ENCODE measurements at places on chromosomes 3 and 15.
A peak's percentile ranks its signal among the peaks of the same experiment; 100 is the strongest.

DNA sequence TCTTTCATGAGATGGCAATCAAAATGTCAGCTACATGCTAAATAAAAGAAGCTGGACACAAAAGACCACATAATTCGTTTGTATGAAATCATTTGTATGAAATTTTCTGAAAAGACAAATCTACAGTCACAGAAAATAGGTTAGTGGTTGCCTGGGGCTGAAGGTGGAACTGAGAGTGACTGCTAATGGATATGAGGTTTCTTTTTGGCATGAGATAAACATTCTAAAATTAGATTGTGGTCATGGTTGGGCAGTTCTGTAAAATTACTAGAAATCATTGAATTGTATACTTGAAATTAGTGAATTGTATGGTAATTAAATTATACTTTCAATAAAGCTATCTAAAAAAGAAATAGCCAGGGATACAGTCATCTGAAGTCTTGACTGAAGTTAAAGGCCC, 2.7 kb upstream of the DMXL2 start:
- DNase-seq = no peak

GRCh38 chr3:178060407-178060806, 475.8 kb upstream of the KCNMB2 start:
- DNase-seq = no peak

DNA sequence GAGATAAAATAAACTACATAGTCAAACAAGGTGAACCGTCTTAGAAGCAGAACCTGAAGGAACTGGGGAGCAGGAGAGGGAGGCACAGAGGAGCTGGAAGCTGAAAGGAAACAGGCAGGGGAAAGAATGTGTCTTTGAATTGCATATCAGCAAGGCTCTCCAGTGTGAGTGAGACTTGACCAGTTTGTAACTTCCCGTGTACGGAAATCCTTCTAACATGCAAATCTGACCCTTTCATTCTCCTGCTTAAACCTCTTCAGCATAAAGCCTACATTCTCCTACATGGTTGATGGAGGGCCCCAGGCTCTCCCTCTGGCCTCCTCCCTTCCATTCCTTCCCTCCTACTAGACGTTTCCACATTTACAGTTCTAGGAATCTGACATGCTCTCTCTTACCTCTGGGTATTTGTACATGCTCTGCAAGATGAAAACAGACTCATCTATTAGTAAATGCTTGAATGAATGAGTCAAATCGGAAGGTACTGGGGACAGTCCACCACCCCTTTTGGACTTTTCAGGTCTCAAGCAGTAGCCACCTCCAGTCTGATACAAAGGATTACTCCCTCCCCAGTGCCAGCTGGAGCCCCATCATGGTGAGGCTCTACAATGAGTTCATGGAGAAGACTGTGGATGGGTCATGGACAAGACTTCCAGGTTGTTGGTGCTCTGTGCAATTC, 6.1 kb upstream of the SLC25A38 start:
- DNase-seq = no peak

DNA sequence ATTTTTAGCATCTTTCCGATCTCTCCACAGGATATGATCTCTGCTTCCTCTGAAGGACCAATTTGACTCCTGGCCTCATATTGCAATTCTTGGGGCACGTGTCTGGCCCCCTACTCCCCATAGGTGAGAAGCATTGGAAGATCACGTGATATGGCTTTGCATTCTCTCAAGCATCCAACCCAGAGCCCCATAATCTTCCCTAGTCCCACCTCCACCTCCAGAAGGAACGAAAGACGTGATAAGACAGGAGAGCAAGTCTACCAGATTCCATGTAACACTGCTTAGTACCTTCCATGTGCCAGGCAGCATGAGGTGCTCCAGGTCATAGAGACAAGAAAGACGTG, 176.3 kb downstream of the MEGF11 start:
- DNase-seq = no peak

DNA sequence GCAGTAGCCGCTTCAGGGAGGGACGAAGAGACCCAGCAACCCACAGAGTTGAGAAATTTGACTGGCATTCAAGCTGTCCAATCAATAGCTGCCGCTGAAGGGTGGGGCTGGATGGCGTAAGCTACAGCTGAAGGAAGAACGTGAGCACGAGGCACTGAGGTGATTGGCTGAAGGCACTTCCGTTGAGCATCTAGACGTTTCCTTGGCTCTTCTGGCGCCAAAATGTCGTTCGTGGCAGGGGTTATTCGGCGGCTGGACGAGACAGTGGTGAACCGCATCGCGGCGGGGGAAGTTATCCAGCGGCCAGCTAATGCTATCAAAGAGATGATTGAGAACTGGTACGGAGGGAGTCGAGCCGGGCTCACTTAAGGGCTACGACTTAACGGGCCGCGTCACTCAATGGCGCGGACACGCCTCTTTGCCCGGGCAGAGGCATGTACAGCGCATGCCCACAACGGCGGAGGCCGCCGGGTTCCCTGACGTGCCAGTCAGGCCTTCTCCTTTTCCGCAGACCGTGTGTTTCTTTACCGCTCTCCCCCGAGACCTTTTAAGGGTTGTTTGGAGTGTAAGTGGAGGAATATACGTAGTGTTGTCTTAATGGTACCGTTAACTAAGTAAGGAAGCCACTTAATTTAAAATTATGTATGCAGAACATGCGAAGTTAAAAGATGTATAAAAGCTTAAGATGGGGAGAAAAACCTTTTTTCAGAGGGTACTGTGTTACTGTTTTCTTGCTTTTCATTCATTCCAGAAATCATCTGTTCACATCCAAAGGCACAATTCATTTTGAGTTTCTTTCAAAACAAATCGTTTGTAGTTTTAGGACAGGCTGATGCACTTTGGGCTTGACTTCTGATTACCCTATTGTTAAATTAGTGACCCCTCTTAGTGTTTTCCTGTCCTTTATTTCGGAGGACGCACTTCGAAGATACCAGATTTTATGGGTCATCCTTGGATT, at the start of gene MLH1:
Gene MLH1 (plus strand): TSS at position 193 of the 958 bp plus-strand sequence. CDS start 30 bp downstream, at position 223.
- peak; percentile 100 for DNase-seq

DNA sequence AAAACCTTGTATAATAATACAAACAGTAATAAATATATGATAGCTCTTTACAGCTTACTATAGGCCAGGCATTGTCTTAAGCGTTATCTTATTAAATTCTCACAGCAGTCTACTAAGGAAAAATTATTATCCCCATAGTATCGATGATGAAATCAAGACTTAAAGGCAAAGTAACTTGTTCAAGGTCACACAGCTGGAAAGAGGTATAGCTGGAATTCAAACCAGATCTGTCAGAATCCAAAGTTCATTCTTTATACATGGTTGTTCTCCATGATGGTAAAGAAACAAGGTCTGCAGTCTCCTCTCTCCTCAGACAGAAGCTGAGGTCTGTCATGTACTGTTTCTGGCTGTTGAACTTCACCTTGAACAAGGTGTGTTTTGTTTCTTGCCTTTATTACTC, 15.4 kb upstream of the SLC22A13 start:
- no peak for DNase-seq

GRCh38 chr3:73874606-73875369, 250.0 kb upstream of the PDZRN3 start:
- no peak for DNase-seq

DNA sequence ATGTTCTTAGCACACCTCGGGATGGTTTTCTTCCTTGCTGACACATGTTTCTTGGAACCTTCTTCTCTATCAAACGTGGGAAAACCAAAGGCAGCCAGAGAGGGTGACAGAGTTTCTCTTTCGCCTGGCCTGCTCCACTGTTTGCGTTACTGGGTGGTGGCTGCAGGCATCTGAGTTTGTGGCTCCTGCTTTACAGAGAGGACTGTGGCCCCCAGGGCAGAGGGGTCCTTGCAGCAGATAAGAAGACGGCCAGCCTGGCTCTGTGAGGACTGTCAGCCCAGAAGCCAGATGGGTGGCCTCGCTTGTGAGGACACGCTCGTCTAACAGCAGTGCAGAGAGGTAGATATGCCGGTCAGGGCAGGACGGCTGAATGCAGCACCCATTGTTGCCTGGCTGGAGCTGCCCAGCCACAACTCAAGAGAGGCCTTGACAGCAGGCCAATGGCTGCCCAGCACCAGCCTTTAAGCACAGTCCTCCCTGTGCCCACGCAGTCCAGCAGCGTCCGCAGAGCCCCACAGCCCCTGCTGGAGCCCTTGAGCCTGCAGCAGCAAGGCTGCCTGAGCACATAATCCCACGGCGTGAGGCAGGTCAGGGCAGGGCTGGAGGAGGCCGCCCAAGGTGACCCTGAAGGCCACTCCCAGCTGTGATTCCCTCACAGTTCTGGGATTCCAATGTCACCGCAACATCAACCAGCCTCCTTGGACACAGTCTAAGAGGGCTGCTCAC, 15.0 kb upstream of the SPTBN5 start:
- no peak for DNase-seq

DNA sequence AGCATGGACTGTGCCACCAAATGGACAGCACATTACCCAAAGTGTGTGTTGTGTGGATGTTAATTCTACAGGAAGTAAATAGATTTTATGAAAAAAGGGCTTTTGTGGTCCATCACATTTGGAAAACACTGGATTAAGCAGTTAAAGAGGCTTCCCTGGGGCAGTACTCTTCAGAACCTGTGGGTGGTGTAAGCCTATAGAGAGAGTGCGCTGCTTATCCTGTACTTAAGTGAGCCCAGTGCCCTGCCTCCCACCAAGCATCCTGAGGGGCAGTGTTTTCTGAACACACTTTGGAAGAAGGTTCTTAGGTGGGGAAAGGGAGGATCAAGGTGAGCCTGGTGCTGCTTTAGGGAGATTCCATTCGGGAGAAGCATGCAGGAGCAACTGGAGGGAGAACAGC, 10.9 kb downstream of the TTLL3 start:
- no peak for DNase-seq

DNA sequence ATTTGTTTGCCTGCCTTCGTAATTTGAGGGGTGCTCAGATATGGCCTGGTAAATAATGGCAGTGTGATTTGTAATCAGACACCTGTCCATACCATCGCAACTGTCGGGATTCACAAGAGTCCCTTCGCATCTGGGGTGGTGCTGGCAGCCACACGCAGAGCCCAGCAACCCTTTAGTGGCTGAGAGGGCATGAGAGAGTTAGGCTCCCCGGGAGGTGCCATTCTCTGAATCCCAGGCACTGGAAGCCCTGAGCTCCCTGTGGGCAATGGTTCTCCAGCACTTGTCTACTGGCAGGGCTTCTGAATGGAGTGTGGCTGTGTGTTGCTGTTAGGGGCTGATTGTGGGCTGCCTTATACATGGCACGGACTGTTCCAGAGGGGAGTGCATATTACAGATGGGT, 230.1 kb downstream of the EBLN2 start:
- no peak for DNase-seq

DNA sequence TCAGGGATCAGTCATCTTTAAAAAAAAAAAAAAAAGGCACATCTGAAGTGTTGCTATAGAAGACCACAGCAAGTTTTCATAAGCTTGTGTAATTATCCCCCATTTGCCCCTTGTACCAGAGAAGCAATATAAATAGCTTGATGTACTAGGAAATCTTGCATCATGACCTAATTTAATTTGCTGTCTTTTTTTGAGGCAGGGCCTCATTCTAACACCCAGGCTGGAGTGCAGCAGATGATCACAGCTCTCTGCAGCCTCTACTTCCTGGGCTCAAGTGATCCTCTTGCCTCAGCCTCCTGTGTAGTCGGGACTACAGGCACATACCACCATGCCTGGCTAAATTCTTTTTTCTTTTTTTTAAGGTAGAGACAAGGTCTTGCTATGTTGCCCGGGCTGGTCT, 88.7 kb downstream of the ARIH1 start:
- no peak for DNase-seq

DNA sequence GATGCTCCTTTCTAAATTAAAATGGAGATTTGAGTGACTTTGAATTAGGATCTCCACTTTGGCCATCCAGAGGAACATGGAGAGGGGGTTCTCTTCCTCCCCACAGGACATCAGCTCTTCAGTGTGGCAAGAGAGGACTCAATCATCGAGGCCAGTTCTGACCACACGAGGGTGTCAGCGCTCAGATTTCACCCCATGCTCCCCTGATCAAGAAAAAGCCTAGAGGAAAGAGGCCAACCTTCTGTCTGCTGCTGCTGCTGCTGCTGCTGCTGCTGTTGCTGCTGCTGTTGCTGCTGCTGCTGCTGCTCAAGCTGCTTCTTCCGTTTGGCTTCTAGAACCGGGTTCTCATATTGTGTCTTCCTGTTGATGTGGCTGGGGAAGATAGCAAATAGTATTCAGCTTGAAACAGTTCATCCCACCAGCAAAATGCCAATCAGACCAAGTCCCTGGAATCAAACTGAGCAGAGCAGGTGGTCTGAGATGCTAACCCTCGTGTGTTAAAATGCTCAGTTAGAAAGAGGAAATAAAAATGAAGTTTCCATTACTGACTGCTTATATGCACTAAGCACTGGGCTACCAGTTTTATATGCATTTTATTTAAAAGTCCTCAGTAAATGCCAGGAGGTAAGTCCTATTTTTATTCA, 599.0 kb downstream of the MAGI1 start:
- no peak for DNase-seq

DNA sequence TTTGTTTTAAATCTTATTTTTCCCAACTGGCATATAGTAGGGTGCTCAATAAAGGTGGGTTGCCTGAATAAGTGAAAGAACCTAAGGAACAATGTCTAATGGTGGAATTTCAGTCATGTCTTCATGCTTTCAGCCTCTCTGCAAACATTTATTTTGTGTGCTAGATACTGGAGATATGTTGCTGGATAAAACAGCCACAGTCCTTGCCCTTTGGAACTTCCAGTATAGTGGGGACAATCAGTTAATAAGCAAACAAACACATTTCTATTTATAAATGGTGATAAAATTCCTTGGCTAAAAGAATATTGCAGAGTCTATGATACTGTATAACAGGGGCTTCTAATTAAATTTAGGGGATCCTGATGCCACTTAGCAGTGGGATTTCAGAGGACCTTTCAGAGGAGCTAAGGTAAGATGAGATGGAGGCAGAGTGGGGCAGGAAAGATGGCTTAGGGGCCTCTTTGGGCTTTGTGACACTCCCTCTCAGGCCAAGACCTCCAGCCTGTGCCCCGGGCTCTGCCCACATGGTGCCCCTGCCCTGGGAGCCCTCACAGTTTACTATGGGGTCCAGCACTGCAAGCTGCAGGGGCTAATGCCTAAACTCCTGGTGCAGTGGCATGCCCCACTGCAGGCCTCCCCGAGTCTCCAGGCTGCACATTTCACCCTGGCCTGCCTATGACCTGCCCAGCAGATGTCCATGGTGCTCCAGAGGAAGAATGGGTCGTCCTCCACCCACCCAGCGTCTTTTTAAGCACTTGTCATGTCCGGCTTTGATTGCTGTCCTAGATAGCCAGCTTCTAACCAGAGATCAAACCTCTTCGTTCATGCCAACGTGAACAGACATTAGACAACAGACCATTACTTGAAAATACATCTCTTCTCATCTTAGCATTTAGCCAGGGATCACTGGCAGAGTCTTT, 61.6 kb upstream of the PRR23C start:
- DNase-seq = no peak

All from breast epithelium (tissue), 4 donors.